Stimulated activated CD4-positive, alpha-beta T cell treated with anti-CD3 and anti-CD28 coated beads, Interleukin-1b, Interleukin-23, amount 100 ng/mL, for 1 hour (primary cell): ENCODE measurements at places on chromosomes 12 and 14.

GRCh38 chr14:37985826-37986470, 221.8 kb upstream of the SSTR1 start:
- no peak for DNase-seq

- DNase-seq: no peak
Observed at GRCh38 chr12:106722837-106723236, 51.6 kb upstream of the RIC8B start.

DNA sequence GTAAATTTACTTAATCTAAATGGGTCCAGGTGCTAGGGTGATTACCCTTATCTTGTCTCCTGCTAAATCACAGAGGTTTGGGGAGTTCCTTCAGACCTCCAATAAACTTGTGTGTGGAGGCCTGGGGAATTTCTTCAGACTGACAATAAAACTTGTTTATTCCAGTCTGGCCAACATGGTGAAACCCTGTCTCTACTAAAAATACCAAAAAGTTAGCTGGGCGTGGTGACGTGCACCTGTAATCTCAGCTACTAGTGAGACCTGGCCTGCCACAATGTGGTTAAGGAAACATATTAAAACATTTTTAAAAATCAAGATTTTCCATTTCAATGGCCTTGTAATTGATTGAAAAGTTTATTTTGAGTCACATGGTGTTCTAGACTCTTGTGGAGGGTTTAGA, 126.9 kb upstream of the FGD4 start:
- DNase-seq: no peak

DNA sequence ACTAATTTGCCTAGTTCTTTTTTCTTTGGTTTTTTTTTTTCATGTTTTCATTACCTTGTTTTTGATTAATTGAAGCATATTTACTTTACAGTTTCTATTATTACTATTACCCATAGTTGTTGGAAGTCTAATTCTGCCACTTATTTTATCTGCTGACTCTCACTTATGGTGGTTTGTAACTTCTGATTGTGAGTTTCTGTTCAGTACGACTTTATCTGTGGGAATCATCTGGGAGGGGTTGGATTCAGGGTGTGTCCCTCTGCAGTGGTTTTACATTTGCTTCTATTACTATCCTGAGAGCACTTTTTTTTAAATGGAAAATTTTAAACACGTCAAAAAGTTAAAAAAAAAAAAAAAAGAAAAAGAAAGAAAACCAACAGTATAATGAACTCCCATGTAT, 26.4 kb upstream of the SOS2 start:
- no peak for DNase-seq
